ENCODE measurements at places on chromosomes 13 and 19.
A peak's percentile ranks its signal among the peaks of the same experiment; 100 is the strongest.

DNA sequence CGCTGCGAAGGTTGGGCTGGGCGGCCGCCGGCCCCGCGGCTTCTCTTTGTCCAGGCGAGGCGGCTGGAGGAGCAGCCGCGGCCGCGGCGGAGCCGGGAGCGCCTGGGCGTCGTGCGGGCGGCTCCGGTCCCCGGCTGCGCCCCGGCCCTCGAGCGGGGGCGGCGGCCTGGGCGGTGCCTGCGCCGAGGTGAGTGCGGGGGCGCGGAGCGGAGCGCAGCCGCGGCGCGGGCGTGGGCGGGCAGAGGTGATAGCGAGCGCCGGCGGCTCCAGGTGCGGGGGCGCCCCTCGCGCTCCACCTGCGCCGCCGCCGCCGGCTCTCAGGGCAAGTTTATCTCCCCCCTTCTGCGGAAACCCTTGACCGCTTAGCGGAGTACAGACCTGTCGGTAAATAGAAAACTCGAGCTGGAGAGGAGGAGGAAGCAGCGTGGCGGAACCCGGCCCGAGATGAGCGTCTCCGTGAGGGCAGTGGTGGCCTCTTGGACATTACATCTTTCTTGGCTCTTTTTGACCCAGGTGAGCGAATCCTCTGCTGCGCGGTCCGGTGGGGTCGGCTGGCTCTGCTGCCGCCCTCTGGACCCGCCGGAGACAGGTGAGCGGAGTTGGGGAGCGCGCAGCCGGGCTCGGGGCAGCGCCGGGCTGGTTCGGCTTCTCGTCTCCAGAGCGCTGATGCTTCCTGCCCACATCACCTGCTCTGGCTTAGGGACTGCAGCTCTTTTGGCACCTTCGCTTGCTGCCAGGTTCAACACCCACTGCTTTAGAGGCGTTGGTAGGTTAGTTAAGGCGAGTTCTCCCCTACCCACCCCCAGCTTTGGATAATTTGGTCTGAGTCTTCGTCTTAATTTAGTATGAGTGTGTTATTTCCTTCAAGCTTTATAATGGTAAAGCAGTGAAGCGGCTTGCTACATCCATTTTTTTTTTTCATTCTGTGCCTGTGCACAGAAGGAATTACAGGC, at the start of gene MTUS2:
MTUS2 (plus strand) TSS at position 241 of the 953 bp plus-strand sequence.
- DNase-seq: no peak

- no peak for DNase-seq
Measured at GRCh38 chr13:107681600-107681999, 533.7 kb downstream of the LIG4 start.

DNA sequence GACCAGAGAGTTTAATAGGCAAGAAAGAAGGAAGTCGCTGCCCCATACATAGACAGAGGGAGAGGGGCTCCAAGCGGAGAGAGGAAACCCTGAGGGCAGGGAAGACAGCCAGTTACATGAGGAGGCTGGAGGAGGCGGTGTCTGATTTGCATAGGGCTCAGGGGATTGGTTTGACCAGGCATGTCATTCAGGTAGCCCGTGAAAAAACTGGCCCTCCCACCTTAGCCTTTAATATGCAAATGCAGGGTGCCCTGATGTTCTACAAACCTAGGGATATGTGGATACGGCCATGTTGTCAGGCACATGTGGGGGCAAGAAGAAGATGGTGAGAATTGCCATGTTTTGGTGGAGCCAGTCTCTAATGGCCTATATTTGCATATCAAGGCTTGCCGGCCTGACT, 1461.6 kb downstream of the PCDH9 start:
- no peak for DNase-seq

DNA sequence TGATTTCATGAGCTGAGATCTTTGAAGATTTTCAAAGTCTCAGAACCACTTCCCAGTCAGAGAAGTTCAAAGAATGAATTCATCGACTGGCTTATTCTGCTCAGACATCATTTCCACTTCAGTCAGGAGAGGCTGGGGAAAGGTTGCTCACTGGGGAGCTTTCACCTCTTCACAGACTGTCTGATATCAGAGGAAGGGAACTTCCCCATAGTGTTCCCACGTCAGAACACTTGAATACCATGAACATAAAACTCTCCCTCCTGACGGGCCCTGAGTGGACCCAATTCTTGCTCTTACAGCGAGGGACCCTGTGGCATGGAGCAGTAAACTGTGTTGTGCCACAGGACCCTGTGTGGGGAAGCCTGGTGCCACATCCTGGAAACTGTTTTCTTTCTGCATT, 492.6 kb downstream of the COG6 start:
- no peak for DNase-seq

DNA sequence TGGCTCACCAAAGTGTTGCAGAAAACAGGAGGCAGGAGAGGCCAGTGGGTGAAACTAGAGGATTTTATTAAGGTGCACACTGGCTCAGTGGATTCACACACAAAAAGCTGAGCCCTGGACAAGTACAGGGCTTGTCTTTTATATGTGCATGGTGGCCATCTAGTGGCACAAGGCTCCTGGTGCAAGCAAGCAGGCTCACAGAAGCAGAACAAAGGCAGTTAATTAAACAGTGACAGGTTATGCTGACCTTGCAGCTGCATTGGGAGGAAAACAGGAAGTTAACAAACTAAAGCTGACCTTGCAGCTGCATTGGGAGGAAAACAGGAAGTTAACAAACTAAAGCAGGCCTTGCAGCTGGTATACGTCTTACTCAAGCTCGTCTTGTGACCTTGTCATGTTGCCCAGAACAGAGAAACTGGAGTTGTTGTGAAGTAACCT, 65.3 kb upstream of the ZNF681 start:
- peak; percentile 97 for DNase-seq

GRCh38 chr13:59671881-59672280, 491.8 kb downstream of the DIAPH3 start:
- no peak for DNase-seq

DNA sequence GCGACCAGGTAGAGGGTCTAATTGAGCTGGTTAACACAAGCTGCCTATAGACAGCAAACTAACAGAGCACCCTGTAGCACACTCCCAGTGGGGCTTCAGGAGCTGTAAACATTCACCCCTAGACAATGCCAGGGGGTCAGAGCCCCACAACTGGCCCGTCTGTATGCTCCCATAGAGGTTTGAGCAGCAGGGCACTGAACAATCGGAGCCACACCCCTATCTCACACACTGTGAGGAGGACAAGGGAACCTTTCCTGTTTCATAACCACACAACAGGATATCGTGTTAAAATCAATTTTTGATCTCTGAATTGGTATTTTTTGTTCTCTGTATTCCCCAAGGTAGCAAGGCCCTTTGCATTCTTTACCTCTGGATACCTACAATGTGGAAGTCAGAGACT, 266.1 kb downstream of the SPRY2 start:
- no peak for DNase-seq

DNA sequence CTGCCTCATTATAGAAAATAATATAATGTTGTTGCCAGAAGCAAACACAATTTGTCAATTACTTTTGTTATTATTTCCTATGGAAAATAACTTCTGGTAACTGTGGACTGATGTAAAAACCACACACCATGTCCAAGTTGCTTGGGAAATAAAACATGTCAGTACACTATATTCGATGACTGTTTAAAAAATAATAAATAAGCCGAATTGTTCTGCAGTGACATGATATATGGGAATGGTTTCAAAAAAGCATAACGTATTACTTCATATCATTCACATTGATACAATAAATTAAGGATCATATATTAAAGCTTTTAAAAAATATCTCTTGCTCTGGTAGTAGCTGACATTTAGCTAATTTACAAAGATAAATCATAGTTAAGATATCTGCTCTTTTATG, 2062.1 kb downstream of the PCDH9 start:
- no peak for DNase-seq

All from NAMALWA (cell line).